ENCODE measurements at places on chromosomes 6 and 20. TPM values are rescaled to one million over a fixed set of nuclear protein-coding genes. Genes with fewer than 3 reads are reported as not detected.

Gene NKAPL
- 0.78 TPM for total RNA-seq

DNA sequence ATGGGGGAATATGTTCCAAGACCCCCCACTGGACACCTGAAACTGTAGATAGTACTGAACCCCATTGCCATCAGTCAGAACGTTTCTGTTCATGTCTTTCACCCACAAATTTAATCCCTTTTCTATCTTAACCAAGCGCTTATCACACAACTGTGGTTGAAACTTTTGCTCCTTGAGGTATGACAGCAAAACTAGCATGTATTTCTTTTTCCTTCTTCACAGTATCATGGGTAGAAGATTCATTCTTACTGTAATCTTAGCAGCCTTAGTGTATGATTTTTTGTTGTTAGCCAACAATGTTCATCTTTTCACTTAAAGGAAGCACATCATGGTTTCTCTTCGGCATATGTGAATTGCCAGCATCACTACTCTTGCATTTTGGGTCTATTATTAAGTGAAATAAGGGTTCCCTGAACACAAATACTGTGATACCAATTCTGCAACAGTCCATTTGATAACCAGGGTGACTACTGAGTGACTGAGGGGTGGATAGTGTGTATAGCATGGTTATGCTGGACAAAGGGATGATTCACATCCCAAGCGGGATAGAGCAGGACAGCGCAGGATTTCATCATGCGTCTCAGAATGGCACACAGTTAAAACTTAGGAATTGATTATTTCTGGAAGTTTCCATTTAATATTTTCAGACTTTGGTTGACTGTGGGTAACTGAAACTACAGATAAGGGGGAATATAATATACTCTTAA lies 41.8 kb downstream of the KCNS1 start:
- DNase-seq: no peak

DNA sequence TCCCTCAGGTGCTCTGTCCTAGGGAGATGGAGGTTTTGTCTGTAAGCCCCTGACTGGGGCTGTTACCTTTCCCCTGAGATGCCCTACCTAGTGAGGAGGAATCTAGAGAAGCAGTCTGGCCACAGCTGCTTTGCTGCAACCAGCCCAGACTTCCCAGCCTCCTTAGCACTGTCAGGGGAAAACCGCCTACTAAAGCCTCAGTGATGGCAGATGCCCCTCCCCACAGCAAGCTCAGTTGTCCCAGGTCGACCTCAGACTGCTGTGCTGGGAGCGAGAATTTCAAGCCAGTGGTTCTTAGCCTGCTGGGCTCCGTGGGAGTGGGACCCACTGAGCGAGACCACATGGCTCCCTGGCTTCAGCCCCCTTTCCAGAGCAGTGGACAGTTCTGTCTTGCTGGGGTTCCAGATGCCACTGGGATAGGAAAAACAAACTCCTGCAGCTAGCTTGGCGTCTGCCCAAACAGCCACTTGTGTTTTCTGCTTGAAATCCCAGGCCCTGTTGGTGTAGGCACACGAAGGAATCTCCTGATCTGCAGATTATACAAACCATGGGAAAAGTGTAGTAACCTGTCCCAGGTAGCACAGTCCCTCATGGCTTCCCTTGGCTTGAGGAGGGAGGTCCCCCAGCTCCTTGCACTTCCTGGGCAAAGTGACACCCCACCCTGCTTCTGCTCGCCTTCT lies 146.4 kb upstream of the PROKR2 start:
- DNase-seq: no peak

GRCh38 chr6:121597654-121598053 lies 162.2 kb downstream of the GJA1 start:
- DNase-seq: no peak

DNA sequence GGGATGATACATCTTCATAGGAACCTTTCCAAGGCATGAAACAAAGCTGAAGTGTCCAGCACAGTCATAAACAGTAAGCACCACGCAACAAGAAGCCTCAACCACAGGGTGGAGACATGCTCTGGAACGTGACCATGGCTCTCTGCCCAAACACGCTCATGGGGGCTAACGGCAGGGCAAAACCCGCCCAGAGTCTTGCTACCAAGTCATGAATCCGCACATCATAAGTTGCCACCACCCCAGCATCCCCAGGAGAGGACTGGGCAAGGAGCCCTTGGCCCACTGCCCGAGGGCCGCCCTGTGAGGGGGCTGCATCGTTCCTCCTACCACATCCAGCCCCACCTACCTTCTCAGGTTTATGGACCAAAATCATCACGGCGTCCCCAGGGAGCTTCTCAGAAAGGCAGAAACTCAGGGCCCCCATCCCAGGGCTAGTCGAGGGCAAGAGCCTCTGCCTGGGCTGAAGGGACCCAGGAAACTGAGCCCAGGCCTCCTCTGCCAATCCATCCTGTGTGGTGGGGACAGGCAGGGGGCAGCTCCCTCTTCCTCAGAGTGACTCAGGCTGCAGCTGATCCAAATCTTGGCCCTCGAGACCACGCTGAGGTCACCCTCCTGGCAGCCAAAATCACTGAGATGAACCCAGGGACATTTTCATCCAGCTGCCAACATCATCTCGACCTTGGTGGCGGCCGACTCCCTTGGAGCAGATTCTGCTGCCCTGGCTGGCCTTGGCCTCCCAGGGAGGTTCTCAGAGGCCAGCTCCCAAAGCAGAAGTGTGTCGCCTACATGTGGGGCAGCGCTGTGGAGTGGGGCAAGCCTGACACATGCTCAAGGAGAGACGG lies 42.6 kb downstream of the BMP7 start:
- DNase-seq: peak; percentile 89

DNA sequence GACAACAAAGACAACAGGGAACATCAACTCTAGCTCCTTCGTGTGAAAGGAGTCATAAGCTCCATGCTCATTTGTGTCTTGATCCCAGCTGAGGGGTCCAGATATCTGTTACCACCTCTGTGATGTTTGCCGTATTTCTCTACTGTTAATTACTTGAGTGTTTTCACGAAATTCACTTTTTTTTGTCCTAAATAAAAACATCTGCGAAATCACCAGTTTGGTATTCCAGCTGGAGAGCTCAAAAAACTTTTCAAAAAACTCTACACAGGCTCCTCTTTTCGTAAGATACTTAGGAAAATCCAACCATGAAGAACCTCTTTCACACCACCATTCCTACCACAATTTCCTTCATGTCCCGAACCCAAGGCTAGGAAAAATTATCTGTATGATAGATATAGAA lies 25.3 kb downstream of the TRAF3IP2 start:
- no peak for DNase-seq

Gene HSPA12B
- total RNA-seq: 1.9 TPM

- DNase-seq: no peak
These were observed 1.2 kb upstream of the CPNE1 start for GRCh38 chr20:35665949-35666288.

- DNase-seq: no peak
These were observed 468.2 kb upstream of the RUNX2 start for GRCh38 chr6:44859901-44860410.

DNA sequence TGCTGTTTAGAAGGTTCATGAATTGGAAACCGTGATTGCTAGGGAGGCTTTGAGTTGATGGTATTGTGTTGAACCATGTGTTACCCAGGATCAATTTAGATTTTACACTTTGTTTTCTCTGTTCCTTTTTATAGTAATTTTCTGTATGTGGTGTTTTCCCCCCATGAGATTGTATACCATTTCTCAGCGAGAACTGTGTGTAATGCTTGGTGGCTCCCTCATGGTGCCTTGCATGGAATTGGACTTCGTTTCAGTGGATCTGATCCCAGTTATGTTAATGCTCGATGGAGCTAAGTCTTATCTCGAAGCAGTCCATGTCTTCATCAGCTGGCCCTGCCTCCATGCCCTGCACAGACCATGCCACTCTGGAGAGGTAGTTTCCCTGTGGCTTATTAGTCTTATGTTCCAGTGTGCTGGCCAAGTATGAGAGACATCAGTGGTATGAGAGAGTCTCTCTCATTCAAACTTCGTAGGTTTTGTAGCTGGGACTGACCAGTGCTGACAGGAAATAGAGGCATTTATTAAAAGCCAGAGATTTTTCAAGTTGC lies 18.7 kb downstream of the PTPN1 start:
- DNase-seq: no peak

- no peak for DNase-seq
These were observed 156.1 kb upstream of the CITED2 start for GRCh38 chr6:139530561-139530960.

Gene C6orf89
- 40.3 TPM for total RNA-seq

DNA sequence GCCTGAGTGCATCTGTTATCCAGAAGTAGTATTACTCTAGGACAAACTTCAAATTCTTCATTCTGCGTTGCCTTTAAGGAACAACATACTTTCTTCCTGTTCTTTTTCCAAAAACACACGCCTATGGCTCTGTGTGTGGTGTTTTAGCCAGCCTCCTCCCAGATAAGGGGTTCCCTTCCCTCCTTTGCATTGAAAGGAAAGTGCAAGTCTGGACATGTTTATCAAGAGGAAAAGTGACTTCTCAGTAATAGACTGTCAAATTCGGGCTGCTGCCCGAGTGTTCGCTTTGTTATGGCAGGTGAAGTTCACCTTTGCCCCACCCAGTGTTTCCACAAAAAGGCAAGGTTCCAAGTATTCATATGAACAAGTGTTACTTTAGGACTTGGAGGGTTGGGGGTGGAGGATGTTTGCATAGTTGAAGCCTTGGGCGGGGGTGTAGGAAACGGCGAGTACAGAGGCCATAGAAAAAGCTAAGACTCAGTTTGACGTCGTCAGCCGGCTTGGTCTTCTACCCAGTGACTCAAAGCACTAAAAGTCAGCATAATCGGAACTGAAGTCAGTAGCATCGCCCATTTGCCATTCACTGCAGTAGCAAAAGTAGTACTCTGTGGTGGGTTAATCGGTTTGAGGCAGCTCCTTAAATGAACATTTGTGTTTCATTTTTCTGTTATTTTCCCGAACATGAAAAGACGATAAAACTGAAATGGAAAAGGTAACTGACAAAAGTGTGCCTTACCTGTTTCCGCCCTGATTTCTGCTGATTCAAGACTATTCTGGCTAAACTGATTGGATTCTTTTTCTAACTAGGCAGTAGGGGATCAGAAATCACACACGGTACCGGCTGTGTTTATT lies 12.5 kb downstream of the PRDM1 start:
- no peak for DNase-seq

Gene NEDD9
- 29.8 TPM for total RNA-seq

DNA sequence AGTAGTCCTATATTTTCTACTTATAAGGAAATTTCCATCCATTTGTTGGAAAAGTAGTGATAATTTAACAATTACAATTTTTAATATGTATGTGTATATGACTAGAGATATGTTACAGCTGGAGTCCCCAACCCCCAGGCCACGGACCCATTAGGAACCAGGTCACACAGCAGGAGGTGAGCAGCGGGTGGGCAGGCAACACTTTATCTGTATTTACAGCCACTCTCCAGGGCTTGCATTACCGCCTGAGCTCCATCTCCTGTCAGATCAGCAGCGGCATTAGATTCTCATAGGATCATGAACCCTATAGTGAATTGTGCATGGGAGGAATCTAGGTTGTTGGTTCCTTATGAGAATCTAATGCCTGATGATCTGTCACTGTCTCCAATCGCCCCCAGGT lies 46.8 kb downstream of the TRDN start:
- no peak for DNase-seq

GRCh38 chr6:118171852-118172251 lies 264.8 kb downstream of the SLC35F1 start:
- no peak for DNase-seq

Gene AAR2
- total RNA-seq: 54.6 TPM

DNA sequence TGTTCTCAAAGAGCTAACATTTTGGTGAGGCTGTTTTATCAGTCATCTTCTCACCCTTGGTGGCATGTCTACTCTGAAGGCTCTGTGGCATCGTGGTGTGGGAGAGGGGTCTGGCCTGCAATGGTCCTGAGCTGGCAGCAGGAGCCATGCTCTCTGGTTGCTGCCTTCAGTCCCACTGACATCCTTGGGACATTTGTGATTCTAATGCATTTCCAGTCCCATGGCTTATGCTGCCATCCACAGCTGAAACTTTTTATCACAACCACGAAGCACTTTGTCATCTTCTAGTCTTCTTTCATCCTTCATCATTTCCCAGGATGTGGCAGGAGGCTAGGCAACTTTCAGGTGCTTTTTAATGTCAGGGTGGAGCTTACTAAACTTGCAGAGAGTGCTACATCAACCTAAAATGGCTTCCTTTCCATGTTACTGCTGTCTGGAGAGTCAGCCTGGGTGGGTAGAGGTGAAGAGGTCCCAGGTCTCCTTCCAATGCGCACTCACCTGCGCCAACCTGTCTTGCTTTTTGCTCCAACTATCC lies 77.1 kb downstream of the GPR63 start:
- no peak for DNase-seq

DNA sequence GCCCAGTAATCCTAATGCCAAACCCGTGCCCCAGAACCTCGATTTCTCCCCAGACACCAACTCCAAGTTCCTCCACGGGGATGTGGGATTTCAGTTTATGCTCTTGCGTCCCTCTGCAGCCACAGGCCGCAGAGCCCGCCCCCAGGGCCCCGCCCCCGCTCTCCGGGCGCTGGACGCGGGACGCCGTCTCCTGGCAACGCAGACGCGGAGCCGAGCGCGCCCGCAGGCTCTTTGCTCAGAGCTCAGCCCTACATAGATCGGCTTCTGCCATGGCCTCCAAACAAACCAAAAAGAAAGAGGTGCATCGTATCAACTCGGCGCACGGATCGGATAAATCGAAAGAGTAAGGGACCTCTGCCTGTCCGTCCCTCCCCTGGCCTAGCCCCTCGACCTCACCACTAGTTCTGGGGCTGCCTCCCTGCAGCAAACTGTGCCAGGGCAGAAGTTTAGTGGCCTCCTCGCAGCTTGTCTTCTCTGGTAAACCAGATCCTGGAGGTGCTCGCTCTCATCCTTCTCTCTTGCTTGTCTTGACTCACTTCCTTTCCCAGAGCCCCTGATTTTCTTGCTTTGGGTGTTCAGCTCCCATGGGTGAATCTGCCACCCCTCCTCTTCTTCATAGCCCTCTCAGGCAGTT lies at the start of gene ADGB:
Gene ADGB (plus strand): TSS at position 201 of the 634 bp plus-strand sequence. CDS start 69 bp downstream, at position 270.
- peak; percentile 56 for DNase-seq

- no peak for DNase-seq
These were observed 4.0 kb downstream of the TEAD3 start for GRCh38 chr6:35492974-35493284.

- DNase-seq: no peak
These were observed 3.2 kb upstream of the NDUFAF4 start for GRCh38 chr6:96900873-96901272.

Gene SLC17A2
- not detected for total RNA-seq

Gene SMIM26
- 80.0 TPM for total RNA-seq

All from suprapubic skin (tissue), 4 donors.